Cortex of kidney (tissue), 1 donor: ENCODE measurements at places on chromosomes 12 and 14.

DNA sequence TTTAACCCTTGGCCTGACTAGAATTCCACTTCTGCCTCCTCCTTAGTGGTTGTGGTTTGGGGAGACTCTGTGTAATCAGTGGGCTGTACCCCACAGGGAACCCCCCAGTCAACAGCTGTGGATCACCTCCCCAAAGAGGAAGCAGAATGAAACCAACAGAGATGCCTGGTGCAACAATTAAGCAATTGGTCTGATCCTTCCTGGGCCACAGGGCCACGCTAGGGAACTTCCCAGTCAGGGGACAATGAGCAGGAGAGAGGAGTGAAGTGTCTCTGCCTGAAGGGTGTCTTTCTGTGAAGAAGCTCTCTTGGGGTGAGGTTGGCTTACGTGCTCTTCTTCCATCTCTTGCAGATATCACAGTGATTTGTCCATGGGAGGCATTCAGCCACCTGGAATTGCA lies 8.2 kb downstream of the PDE6H start:
- no peak for DNase-seq

DNA sequence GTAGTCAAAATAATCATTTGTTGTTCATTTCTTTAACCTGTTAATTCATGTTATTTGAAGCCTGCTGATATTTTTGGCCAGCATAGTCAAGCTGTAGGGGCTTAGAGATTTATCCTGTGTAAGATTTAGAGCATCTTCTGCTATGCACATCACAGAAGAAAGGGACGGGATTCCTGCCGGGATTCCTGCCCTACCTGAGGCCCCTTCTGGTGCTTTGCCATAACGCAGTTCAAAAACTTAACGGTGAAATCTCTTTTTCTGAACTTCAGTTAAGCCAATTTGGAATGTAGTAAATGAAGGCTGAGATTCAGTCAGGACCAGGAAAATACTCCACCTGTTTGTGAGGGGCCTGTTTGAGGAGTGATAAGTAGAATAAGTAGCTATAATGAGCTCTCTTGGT lies 50.7 kb upstream of the TMEM260 start:
- no peak for DNase-seq

GRCh38 chr14:72444701-72445100 lies 449.2 kb downstream of the DPF3 start:
- DNase-seq: no peak

DNA sequence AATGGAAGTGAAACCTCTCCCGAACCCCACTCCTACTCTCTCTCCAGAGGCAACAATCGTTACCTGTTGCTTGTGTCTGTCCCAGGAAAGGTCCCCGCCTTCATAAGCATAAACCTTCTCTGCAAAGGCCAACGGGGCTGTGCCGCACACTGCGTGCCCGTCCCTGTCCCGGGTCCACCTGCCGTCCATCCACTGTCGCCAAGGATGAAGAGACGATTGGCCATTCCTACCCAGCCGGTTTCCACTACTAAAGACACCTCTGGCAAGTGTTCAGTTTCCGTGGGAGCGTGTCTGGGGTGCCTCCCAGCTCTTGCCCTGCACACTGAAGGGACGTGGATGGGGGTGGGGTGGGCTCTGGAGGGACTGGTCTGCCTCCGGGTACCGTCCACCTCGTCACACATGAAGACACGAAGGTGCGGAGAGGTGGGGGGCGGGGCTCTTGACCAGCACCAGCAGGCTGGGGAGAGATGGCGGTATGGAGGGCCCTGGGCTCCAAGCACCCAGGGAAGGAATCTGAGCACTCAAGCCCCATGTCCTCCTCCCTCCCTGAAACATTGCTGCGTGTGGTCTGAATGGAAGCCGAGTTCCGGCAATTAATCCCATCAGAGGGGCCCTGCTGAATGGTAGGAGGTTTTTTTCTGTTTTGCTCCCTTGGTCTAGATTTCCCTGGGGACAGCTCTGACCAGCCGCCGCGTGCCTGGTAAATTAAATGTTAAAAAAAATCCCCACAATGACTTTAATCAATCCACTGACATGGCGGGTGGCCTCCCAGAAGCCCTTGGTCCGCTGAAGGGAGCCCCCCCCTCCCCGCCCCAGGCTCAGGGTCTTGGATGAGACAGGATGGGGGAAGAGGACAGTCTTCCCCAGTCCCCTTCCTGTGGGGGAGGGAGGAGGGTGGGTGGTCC lies 4.1 kb upstream of the KIF26A start:
- DNase-seq: no peak

GRCh38 chr12:25072906-25073650 lies 121.9 kb downstream of the DNAI7 start:
- no peak for DNase-seq

DNA sequence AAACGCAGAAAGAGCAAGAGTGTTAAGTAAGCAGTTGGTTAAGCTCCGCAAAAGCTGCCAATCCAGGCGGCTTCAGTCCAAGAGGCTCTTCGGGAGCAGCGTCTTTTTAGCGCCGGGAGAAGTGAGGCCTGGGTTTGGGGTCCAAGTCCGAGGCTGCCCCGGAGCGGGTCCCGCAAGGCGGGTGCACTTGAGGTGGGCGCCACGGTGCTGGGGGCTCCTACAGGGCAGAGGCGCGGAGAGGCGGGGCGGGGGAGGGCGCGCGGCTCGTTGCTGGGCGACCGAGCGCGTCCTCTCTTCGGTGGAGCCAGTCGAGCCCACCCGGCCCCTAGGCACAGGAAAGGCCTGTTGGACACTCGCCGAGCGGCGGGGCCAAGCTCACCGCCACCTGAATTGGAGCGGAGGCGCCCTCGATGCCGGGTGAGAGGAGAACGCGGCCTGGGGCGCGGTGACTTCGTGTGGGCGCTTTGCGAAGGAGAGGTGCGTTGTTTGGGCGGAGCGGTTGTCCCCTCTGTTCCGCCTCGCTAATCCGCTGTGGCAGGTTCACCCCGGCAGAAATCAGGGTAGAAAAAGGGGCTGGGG lies 15.6 kb downstream of the TTC6 start:
- no peak for DNase-seq

- no peak for DNase-seq
Observed at GRCh38 chr12:48988030-48988649, 10.0 kb downstream of the WNT1 start.

GRCh38 chr12:66409195-66409871 lies 107.0 kb downstream of the HELB start:
- DNase-seq: no peak

DNA sequence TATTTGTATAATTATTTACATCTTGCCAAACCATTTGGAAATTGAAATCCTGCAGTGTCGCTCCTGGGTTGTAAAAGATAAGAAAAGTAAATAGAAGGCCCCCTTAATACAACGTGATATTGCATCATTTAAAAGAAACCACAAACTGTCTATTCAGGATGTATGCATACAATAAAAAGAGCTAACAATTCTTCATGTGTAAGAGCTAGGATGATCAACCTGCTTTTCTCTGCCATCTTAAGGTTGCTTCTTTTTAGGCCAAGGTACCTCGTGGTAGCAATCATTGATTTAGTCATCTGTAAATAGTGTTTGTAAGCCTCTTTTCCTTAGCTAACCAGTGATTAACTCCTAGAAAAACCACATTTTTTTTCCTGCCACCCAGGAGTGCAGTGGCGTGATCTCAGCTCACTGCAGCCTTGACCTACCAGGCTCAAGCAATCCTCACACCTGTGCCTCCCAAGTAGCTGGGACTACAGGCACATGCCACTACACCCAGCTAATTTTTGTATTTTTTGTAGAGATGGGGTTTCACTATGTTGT lies 3.3 kb upstream of the USP44 start:
- DNase-seq: no peak

GRCh38 chr12:51183816-51184215 lies 10.9 kb upstream of the TFCP2 start:
- DNase-seq: no peak

DNA sequence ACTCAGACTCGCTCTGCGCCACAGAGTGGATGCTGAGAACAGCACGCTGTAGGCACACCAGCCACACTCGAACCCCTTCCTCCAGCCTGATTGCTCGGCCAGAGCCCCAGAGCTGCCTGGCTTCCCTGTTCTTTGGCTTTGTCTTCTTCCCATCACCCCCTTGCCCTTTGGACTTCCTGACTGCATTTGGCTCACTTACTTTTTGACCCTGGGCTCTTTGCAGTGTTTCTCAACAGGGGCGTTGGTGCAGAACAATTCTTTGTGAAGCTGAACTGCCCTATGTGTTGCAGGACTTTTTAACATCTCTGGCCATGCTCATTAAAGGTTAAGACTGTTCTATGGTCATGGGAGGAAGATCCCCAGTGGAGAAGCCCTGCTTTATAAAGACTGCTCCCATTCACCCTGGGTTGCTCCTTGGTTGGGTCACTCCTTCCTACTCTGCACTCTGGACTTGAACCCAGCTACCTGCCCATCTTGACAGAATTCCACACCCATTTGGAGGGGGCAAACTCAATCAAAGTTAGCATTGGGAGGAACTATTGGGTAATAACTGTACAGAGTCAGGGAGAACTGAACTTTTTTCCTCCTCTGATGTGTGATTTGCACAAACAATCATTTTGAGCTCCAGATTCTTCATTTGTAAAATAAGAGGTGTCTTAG lies 127.7 kb upstream of the PLEKHG7 start:
- no peak for DNase-seq

- no peak for DNase-seq
Observed at GRCh38 chr12:111339321-111339938, 29.5 kb downstream of the PHETA1 start.

DNA sequence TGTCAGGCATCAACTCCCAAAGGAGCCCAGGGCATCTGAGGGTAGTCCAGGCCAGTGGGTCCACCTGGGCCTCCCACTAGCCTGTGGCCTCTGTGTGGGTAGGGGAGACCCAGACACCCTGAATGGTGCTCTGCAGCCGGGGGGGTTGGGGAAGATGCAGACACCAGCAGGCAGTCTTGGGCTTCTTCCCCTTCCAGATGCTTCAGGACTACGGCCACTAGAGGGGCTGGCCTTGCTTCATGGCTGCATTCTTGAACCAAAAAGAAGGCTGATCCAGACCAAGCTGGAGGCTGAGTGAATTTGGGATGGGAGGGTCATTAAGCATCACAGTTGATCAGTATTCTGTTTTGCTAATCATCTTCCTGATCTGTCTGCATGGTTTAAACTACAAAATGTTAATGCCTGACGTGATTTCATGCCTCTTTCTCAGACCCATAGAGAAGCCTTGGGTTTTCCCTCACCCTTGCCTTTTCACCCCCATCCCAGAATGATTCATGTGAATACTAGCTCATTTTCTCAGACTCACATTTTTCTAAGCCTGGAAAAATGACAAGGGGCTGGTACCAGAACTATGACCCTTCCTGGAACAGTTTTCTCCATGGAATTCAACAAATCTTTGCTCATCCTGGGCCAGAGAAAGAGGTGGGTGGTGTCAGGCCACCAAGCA lies 134.2 kb downstream of the NTF3 start:
- DNase-seq: no peak

GRCh38 chr12:14408208-14408607 lies 42.7 kb downstream of the ATF7IP start:
- no peak for DNase-seq

DNA sequence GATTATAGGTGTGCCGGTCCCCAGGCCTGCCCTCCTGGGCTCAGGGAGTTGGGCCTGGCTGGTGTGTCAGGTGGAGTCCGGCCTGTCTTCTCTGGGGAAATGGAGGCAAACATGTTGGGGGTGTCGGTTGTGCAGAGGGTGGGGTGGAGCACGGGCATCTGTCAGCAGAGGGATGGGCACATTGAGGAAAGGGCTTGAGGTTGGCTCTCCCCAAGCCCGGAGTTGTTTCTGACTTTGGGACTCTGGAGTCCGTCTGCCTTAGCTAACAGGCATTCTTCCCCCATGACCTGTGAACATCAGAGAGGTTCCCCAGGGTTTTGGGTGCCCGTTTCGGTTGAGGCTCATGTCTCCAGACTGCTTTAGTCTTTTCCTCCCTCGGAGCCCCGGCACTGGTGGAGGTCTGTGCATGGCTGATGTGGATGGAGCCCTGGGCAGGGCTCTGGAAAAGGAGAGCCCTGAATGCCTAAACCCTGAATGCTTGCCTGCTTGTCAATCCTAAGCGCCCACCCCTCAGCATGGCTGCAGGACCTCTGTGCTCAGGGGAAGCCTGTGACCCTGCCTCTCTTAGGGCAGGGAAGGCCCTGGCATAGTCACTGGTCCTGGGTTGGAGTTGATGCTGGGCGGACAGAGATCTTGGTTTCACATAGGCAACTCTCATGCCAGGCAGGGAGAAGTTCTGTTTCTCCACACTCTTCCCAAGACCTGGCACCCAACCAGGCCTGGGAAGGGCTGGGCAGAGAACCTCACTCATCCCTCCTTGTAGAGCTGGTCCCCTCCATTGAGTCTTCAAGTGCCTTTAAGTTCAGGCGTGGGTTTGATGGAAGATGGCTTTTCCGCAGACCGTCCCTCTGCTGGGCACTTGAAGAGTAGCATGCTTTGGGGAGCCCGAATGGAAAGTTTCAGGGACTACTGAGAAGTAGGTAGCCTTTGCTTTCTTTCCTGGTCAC lies 12.9 kb downstream of the NYNRIN start:
- DNase-seq: no peak
